ENCODE measurements at places on chromosomes 3 and 15.

- DNase-seq = no peak
These were observed 2.8 kb downstream of the VIPR1 start for GRCh38 chr3:42505128-42505848.

DNA sequence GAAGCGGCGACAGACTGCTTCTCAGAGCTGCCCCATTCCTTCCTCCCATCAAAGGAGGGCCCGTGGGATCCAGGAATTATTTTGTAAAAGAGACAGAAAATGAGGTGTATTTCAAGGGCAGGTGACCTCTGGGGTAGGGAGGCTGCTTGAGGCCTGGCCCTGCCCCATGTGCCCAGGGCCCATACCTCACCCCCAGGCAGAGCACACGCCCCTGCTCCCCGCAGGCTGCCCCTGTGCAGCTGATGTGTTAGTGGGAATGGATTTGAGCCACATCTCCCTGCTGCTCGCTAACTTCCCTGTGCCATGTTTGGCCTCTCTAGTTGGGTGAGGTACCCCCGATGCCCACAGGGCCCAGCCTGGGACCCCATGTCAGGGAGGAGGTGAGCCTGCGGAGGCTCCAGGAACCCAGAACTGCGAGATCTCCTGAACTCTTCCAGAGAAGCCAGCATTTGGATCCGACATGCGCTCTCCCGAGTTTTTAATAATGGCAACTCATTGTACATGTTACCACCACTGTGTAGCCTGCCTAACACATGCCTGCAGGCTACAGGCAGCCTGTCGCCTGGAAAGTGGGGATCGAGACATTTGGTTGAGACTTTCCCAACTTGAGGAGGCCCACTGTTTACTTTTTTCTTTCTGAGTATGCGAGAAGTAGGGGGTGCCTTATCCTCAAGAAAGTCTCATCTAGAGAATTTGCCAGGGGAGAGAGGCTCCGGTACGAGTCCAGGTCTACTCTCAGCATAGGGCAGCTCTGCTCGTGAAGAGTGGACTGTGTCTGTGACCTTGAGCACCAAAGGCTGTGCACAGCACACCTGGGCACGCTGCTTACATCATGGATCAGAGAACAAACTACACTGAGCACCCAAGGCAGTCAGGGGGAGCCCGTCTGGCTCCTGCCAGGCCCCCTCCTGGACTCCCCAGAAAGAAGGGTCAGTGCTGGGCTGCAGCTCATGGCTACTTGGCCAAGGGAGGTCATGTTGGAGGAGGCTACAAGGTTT lies 36.1 kb downstream of the PCSK6 start:
- no peak for DNase-seq

- DNase-seq = peak; percentile 96
These were observed 6.4 kb downstream of the STRA6 start for GRCh38 chr15:74196175-74196574.

- DNase-seq = no peak
These were observed 343.0 kb downstream of the PLOD2 start for GRCh38 chr3:145817870-145818483.

DNA sequence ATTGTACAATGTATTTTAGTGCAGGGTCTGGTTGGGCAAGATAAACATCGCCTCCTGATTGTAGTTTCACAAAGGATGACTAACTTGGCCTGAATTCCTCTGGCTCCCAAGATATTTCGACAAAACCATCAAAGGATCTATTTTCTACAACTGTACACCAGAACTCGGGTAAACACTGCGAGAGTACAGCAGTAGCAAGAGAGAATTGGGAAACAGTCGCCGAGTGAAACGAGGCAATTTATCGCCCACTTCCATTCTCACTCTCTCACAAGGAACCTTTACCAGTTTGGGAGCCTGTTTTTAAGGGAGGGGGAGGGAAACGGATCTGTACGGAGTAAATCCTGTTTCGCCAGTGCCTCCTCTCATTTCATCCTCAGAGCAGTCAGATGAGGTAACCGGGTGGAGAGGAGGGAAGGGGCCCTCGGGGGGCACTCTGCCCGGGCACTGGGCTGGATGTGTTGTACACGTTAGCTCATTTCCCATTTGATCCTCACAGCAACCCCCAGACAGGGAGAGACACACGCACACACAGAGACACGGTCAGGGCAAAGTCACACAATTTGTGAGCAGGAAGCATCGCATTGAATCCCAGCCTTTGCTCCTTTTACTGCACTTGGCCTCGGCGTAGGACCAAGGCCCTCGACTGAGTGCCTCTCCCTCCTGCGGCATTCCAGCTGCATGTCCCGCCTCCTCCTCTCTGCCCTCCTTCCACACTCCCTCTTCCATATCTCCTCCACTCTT lies 120.1 kb downstream of the LIPC start:
- DNase-seq = peak; percentile 93

- peak; percentile 100 for DNase-seq
These were observed 21.6 kb downstream of the ANAPC13 start for GRCh38 chr3:134464064-134464688.

- DNase-seq = no peak
These were observed 16.6 kb downstream of the FAM240A start for GRCh38 chr3:46628901-46629369.

DNA sequence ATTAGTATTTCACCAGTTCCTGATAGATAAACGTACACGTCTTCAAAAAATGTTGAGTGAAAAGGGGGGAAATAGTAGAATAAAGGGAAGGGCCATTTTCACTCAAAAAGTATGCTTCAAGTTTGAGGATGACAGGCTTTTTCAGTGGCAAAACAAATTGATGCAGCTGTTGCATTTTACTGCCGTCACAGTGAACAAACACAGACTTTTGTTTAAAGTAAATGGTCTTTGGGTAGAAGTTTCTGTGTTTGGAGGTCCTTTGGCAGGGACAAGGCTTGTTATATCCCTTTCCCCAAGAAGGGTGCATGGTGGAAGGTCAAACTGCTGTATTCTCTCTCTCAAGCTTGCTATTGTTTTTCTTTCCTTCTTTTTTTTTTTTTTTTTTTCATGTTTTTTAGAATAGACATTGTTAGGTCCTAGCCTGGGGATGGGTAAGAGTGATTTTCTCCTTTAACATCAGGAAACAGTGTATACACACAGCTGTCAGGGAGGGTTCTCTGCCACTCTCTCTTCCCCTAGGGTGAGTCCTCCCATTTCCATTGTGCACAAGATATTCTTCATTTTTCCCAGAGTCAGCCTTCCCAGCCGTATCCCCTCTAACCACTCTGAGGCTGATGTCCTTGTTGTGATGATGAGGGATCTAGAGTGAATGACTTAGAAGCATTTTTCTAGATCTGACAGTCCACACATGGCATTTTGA lies 6.6 kb upstream of the SUCNR1 start:
- peak; percentile 34 for DNase-seq

DNA sequence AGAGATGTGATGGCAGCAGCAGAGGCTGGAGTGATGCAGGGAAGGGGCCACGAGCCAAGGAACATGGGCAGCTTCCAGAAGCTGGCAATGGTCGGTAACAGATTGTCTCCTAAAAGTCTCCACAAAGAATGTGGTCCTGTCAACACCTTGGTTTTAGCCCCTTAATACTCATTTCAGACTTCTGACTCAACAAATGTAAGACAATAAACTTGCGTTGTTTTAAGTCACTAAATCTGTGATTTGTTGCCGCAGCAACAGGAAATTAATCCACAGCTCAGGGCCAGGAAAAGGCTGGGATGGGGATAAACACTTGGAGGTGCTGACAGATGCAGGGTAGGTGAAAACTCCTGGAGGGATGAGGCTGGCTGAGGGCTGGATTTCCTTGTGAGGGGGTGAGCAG lies 69.9 kb downstream of the OXNAD1 start:
- peak; percentile 90 for DNase-seq

- DNase-seq = peak; percentile 99
These were observed 102.6 kb downstream of the EFL1 start for GRCh38 chr15:82159922-82160321.

DNA sequence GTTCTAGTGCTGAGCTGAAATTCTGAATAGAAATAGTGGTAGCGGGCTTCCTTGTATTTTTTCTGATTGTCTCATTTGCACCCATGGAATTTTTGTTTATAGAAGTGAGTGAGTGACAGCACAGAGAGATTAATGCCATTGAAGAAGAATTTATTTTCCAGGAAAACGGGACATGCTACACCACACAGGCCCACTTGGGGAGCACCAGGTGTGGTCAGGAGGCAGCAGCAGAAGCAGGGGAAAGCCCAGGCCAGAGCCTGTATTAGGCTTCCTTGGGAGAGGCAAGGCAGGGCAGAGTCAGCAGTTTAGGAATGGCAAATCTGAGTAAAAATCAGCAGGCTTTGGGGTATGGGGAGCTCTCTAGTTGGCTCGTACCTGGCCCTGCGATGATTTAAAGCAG lies 88.4 kb upstream of the ATP11B start:
- DNase-seq = no peak

DNA sequence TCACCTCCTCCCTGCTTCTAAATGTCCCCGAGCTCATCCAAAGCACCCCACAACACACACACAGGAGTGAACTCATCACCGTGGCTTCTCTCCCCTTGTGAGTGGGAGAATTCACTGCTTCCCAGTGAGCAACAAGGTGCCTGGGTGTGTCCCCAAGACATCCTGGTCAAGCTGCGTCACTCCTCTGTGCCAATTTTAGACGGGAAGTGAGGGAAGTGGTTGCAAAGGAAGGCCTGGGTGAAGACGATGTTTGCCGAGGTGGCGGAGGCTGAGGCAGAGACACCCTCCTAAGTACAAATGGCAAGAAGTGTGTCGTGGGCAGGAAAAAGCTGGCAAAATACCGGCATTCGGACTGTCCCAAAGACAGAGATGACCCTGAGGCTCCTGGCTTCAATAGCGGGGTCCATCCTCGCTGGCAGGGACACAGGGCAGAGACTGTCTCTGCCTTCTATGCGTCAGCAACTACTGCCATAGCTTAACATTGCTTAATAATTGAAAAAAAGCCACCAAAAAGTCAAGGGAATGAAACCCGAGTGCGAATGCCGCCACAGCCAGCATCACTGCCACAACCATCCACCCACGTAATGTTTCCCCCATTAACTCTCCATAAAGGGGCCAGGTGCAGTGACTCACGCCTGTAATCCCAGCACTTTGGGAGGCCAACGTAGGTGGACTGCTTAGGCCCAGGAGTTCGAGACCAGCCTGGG lies 72.8 kb downstream of the VGLL4 start:
- no peak for DNase-seq

DNA sequence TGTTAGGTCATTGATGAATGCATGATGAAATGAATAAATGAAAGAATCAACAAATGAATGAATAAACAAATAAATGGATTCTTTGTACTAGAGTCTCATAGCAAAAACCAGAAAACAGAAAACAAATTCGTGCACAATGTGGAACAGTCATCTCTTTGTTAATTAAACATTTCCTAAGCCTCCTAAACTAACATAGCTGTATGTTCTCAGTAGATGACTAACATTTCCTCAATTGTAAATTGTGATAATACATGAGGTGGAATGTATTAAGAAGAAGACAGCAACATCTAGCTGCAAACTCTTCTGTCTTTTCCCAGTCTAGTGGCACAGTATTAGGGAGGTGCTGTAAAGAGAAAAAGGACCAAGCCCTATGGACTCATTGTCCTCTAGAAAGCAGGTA lies 1021.0 kb downstream of the MCTP2 start:
- DNase-seq = no peak

DNA sequence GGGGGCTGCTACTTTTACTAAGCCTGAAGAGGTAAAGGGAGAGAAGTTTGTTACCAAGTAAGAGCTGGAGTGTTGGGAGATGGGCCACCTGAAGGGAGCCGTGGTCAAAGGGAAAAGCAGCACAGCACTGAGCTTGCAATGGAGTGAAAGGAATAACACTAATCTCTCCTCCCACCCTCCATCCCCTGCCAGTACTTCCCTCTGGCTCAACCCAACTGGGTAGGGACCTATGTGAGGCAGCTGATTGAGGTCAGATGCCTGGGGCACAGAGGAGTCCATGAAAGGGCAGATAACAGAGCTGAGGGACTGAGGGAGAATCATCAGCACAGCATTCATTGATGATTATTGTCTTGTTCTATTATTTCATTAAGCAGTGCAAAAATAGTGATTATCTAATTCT lies 212.4 kb upstream of the TBC1D5 start:
- DNase-seq = no peak

- DNase-seq = no peak
These were observed 77.4 kb upstream of the IQSEC1 start for GRCh38 chr3:13150624-13151023.

DNA sequence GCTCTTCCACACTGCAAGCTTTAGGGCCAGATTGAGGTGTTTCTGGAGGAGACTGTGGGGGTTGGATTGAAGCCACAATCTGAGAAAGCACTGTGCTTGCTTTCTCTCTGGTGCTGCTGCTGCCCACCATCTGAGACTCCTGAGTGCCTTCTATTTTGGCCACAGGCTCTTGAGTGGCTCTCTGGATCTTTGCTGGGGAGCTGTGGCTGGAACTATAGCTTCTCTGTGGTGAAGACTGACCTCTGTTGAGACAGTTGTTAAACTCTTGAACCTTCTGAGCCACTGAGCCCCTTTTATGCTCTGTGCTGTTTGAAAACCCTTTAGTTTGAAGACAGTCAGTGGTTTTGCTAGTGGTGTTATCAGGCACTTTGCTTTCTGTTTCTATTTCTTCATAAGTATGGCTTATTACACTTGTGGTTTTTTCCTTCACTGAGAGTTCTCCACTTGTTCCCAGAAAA lies 108.7 kb upstream of the TSPAN3 start:
- no peak for DNase-seq

- DNase-seq = no peak
These were observed 58.2 kb downstream of the PHLDB2 start for GRCh38 chr3:111917300-111917699.

GRCh38 chr3:64291956-64292355 lies 66.7 kb upstream of the PRICKLE2 start:
- peak; percentile 57 for DNase-seq

- no peak for DNase-seq
These were observed 1.4 kb upstream of the MUC13 start for GRCh38 chr3:124935794-124936542.

Measured in fibroblast of skin of left quadriceps (primary cell).